Progenitor cell of endocrine pancreas (in vitro differentiated cells): ENCODE measurements at places on chromosomes 5 and 9.

GRCh38 chr9:98472216-98472615 lies 216.8 kb upstream of the TBC1D2 start:
- DNase-seq, result no peak

DNA sequence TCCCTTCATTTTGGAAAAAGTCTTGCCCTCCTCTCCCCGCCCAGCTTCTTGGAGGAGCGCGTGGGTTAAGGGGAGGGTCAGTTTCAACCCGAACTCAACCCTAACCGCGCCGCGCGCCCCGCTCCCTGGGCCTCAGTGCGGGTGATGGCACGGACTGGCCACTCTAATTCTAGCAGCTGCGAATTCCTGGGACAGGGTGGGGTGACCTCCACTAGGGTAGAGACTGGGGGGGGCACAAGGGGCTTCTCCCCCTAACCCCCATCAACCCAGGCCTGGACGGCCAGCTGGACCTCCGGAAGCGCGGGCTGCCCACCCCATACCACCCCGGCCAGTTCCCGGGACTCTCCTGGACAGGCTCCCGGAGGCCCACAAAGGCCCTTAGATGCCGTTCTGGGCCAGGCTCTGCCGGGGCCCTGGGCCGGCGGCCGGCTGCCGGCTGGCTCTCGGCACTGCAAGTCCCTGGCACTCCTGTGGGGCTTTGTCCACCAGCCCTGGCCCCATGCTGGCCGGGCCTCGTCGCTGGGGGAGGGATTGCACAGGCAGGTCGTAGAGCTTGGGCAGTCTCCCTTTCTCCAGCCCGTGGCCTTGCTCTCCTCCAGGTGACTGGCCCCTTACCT lies 7.2 kb upstream of the PSD2 start:
- DNase-seq, result no peak

DNA sequence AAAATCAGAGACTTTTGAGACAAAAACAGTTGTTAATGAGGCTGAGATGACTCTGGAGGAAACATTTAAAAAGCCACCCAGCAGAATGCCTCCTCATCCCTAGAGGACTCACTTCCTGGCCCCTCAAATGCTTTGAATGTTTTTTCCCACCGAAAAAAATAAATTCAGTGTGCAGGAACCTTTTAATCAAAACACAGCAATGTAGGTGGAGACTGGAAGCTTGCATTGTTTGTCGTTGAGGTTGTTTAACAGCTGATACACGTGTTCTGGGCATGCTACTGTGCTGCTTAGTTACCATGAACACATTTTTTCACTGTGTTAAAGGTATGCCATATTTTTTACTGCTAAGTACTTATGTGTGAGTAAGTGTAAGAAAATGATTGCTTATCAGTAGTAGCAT lies 65.7 kb upstream of the ADCY2 start:
- no peak for DNase-seq

DNA sequence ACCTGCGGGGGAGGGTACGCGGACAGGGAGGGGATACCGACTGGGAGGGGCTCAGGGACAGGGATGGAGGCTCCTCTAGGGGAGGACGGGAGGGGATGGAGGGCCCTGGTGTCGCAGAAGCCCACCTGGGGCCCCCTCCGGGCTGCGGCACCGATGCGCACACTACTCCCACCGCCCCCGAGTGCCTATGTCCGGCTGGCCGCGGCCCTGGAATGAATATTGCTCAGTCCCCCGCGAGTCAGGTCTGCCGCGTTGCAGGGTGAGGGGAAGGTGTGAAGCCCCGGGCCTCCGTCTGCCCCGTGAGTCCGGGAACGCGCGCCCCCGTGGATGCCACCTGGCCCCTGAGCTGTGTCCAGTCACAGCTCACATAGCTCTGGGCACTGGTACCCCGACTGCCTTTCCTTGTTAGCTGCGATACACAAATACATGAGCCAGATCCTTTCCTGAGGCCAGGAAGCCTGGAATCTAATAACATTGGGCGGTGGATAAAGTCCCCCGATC lies 44.5 kb upstream of the PRSS3 start:
- no peak for DNase-seq

DNA sequence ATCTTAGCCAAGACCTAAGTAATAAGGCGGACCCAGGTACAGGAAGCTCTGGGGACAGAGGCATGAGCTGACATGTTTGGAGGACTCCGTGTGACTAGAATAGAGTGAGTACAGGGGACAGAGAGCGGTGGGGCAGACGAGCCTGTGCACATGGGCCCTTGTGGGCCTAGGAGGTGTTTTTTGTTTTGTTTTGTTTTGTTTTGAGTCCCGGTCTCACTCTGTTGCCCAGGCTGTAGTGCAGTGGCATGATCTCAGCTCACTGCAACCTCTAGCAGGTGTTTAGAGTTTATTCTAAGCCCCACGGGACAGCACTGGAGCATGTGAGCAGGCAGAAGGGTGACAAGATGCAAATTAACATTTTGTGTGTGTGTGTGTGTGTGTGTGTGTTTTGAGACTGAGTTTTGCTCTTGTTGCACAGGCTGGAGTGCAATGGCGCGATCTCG lies 3.1 kb upstream of the EEIG1 start:
- no peak for DNase-seq

DNA sequence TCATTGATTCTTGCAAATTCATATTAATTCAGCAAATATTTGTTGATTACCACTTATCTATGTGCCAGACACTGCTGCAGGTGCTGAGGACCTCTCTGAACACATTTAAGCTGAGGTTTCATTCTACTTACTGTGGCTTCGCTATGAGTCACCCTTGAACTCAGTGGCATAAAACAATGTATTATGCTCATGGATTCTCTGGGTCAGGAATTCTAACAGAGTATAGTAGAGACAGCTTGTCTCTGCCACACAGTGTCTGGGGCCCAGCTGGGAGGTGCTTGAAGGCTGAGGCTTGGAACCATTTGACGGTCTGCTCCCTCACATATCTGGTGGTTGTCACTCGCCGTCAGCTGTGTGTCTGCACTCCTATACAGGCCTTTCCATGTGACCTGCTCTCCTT lies 124.3 kb upstream of the NR3C1 start:
- DNase-seq, result no peak

DNA sequence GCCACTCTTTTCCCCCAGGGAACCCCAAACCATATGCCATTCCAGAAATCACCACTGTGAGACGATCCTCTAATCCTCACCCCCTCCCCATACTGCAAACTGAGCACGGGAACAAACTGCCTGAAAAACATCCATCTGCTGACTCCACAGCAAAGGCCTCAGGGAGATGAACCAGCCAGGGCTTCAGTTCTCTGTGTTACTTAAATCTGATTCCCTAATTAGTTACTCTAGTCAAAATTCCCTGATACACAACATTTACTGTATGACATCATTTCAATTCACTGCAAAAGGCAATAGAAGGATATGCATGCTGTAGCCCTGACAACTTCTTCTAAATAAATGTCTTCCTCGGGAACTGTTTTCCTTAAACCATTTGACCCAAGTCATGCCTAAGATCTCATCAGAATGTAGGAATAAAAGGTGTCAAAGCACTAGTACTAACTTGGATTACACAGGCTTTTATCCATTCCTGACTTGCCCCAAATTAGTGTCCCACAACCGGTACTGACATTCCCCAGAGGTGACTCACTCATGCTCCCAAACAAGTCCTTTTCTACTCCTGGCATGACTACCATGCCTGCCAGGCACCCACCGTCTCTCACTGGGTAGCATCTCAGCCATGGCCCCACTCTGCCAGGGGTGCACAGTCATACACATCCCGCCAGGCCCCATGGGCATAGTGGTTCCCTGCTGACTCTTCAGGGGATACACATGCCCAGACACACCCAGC lies 35.0 kb downstream of the MTX3 start:
- no peak for DNase-seq

DNA sequence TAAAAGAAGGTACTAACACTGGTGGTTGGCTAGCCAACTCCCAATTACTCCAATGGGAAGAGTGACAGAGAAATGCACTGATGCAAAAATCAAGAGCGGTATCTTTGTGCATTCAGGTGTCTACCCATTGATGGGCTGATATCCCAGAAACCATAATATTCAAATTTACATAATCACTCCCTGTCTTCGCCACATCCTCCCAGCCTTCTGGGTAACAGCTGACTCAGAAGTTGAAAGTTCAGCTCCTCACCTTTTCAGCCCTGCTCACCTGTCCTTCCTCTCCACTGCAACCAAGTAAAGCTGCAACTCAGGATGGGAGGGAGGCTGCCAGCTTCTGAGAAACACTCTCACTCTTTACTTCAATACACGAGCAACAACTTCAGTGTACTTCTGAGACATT lies 6.9 kb downstream of the SUSD1 start:
- no peak for DNase-seq

- no peak for DNase-seq
These were observed 40.3 kb upstream of the XPA start for GRCh38 chr9:97737429-97737828.

- no peak for DNase-seq
These were observed 128.6 kb downstream of the MAT2B start for GRCh38 chr5:163633926-163634460.

DNA sequence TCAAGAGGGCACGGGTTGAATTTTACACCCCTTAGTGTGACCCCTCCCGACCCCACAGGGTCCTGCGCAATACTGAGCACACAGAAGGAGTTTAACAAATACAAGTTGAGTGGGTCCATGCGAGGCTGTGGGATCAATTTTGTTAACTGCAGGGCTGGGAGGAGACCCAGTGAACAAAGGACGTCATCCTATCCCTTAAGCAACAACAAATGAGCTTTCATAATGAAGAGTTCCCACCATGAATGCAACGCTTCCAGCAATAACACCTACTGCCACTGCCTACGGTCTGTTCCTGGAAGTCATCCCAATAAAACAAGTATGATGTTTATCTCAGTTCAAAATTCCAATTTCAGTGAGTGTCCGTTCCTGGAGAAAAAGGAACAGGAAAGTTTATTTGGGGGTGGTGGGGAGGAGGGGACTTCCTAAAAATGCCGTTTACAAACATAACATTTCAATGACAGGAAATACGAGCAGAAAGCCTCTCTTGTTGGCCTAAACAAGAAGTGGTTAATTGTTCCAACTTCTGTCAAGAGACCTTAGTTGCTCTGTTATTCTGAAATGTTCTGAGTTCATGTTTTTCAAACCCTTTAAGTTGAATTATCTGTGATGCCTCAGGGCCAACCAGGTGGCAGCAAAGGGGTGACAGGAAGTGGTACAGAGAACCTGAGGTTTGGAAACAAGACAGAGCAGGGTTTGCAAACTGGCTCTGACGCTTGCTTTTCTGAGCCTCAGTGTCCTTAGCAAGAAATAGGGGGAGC lies 65.8 kb upstream of the PLPP6 start:
- no peak for DNase-seq

- no peak for DNase-seq
These were observed 221.0 kb downstream of the DCP2 start for GRCh38 chr5:113197456-113198200.

DNA sequence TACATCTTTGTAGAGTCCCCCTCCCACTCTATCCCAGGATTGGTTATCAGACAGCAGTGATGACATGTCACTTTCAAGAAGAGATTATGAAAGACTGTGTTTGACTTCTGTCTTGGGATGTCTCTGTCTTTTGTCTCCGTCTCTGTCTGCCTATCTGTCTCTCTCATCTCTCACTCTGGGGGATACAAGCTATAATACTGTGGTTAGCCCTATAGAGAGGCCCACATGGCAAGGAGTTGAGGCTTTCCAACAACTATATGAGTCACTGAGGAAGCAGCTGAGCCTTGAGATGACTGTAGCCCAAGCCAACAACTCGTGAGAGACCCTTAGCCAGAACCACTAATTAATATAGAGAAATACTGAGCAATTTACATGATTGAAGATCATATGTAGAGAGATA lies 284.8 kb downstream of the PDE4D start:
- no peak for DNase-seq

GRCh38 chr9:83744206-83744605 lies 36.4 kb upstream of the UBQLN1 start:
- DNase-seq, result no peak

DNA sequence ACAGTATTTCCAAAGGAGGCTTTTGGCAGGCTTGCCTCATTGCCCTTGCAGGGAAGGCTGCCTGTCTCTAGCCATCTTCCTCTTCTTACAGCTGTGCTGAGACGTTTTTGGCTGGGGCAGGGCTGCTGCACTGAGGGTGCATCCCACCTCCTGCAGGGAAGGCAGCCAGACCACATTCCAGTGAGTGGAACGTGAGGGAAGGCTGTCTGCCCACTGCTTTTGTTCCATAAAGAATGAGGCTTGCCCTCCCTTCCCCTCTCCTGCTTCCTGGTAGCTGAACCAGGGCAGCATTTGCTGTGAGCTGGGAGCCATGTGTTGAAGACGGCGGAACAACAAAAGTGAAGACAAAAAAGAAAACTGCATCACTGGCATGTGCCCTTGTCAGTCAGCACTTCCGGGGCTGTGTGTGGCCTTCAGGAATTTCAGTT lies 16.8 kb downstream of the MGAT1 start:
- no peak for DNase-seq

DNA sequence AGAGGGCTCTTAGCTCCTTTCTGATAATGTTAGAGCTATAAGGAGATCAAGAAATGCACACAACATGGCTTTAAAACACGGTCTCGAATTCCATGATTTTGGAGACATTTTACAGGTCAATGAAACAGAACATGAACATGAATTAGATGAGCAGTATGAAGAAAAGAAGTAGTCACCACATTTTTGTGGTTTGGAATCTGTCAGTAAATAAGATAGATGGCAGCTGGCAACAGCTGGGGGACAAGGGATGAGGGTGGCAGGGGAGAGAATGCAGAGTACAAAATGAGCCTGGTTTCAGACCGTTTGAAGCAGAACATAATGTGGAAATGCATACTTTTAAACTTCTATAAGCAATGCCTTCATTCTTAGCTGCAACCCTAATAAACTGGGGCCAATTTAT lies 107.1 kb downstream of the OXCT1 start:
- DNase-seq, result no peak

DNA sequence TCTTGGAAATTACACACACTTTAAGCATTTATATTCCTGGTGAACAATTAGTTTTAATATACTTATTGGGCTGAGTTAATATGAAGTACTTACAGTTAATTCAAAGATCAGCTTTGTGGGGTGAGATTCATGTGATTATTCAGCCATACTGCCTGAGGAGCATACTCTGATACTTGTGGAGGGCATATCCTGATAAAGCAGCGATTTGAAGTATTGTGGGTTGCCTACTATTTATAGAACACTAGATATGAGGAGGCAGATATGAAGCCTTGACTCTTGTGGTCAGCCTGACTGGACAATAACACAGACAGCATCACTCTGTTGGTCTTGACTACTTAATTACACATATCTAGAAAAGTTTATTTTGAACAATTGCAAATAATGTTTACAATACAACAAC lies 27.0 kb upstream of the AGGF1 start:
- DNase-seq, result no peak

GRCh38 chr9:99549441-99549840 lies 272.2 kb upstream of the NR4A3 start:
- DNase-seq, result no peak
